Endothelial cell (in vitro differentiated cells): ENCODE measurements at places on chromosomes 3 and 15.

- peaks cover 8% of the 10 kb centered on the region for H3K36me3 ChIP-seq
- no peak for DNase-seq
- no peak overlapping the region for H3K27ac ChIP-seq
- no peaks in the 10 kb centered on the region for H3K4me1 ChIP-seq
- H3K4me3 ChIP-seq: no peak overlapping the region
- H3K27me3 ChIP-seq: no peaks in the 10 kb centered on the region
These were observed 22.4 kb downstream of the CIAO2A start for GRCh38 chr15:64070965-64071851.

DNA sequence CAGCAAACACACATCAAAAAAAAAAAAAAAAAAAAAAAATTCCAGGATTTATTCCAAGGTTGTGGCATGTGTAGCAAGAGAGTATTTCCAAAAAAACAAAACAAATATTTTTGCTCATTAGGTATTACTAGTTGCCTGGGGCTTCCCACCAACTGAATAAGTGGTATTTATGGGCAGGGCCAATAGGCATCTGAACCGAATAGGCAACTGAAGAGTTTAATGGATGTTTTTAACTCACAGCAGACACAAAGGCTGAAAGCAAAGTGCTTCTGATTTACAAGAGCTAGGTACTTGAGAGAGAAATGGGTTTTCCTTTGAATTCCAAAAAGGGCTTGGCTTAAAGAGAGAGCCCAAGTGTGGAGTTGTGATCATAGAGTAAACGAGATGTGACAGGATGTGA lies 21.4 kb downstream of the EIF4E3 start:
- H3K4me1 ChIP-seq: peaks cover 2% of the 10 kb centered on the region
- no peak overlapping the region for H3K4me3 ChIP-seq
- no peak for DNase-seq
- H3K27ac ChIP-seq: no peak overlapping the region

GRCh38 chr3:11434017-11434526 lies 161.9 kb downstream of the ATG7 start:
- H3K27me3 ChIP-seq: no peaks in the 10 kb centered on the region
- no peak overlapping the region for H3K27ac ChIP-seq

DNA sequence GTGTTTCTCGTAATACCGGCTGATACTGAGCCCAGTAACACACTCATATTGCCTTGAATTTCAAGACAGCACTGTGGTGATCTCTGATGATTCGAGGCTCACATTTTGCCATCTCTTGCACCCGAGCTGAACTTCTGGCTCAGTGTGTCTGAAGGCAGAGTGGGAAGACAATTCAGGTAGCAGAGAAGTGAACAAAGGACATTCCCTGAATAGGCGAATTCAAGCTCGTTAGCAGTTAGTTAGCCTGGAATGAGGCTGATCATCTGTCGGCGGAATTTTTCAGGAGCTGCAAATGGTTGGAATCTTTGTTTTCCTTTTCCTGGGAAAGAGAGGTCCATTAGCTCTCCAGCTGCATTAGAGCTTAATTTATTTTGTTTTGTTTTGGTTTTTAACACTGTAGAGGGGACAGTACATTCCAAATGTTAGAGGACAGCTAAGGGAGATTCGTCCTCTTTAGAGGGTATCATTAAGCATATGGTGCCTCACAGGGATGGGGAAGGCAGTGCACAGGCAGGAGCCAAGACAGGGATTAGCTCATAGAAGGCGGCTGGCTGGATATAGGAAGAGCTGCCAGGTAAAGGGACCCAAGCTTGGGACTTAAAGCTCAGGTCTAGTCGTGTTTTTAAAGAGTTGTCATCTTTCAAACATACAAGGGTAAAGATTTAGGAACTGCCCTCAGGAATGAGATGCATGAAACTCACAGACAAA lies 119.7 kb upstream of the DLG1 start:
- peaks cover 5% of the 10 kb centered on the region for H3K4me1 ChIP-seq
- DNase-seq: no peak
- no peak overlapping the region for H3K27ac ChIP-seq

DNA sequence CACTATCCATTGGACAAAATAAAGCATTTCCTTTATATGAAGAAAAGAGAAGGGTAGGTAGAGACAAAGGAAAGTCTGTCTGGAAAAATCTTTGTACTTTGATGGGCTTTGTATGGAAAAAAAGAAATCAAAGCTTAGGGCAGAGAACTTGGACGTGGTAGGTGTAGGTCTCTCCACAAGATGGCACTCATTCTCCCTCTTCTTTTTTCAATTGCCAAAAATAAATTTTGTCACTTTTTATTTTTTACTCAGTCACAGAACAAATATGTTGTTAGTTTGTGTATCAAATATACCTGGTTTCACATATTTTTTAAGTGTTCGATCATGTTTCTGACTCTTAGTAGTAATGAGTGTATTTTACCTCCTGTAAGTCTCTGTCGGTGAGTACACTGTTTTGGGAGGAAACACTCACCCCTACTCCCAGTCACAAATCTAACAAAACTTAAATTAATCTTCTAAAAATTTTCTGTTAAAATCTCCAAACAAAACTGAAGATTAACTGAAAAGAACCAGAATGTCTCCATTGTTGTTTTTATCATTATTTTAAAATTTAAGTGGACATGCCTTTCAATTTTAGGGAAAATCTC lies 415.8 kb upstream of the GOLIM4 start:
- H3K27me3 ChIP-seq: no peaks in the 10 kb centered on the region
- no peak overlapping the region for H3K27ac ChIP-seq
- H3K36me3 ChIP-seq: no peaks in the 10 kb centered on the region

DNA sequence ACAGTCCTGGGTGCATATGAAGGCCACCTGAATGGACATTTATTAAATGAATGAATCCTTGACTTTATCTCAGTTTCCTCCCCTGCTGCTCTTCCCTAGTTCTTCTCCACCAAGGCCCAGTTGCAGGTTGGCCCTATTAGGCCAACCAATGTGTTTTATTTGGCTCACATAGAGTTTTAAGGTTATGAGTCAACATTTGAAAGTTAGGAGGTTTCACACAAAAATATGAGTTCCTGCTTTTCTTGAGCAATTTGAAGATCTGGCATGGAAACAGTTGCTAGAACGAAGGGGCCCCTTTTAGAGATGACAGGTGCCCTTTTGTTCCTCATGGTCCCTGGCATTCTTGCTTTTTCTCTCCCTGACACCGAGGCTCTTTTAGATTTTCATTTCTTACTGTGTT lies 83.0 kb upstream of the PDZRN3 start:
- no peaks in the 10 kb centered on the region for H3K36me3 ChIP-seq
- no peak overlapping the region for H3K27ac ChIP-seq
- peaks cover 3% of the 10 kb centered on the region for H3K27me3 ChIP-seq
- no peak for DNase-seq
- no peaks in the 10 kb centered on the region for H3K4me1 ChIP-seq
- no peak overlapping the region for H3K4me3 ChIP-seq
